ENCODE measurements at places on chromosomes 2 and 18.

DNA sequence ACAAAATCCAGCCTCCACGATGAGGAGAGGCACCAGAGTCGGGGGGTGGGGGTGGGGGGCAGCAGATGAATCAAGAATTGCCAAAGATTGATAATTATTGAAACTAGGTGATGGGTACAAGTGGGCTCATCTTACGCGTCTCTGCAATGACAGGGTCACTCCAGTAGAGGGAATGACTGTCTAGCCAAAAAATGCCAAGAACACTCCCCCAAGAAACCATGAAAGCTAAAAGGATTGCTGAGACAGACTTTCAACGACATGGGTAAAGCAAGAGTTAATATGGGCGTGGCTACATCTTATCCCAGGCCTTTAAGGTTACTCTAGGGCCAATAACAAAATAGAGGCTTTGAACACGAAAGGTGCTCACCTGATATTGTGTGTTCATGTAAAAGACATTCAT is 86.5 kb downstream of the STK39 start:
- DNase-seq, result no peak

DNA sequence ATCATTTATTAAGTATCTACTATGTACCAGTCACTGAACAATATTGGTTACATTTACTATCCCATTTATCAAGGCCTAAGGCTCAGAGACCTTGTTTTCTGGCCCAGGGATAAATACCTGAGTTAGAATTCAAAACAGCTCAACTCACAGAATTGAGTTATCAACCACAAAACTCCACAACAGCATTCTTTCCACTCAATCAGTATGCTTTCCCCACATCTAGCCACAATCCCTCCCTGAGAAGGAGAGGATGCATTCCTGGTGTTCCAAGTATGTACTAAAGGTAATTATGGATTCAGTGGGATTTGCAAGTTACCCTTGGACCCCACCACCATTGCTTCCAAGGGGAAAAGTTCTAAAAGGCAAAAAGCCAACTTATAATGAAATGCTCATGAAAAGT is 104.2 kb upstream of the PID1 start:
- DNase-seq, result peak; percentile 47

- peak; percentile 77 for DNase-seq
Measured at GRCh38 chr2:201654616-201655384, 11.5 kb upstream of the TMEM237 start.

- DNase-seq, result no peak
Measured at GRCh38 chr2:18551623-18552022, 8.8 kb downstream of the RDH14 start.

DNA sequence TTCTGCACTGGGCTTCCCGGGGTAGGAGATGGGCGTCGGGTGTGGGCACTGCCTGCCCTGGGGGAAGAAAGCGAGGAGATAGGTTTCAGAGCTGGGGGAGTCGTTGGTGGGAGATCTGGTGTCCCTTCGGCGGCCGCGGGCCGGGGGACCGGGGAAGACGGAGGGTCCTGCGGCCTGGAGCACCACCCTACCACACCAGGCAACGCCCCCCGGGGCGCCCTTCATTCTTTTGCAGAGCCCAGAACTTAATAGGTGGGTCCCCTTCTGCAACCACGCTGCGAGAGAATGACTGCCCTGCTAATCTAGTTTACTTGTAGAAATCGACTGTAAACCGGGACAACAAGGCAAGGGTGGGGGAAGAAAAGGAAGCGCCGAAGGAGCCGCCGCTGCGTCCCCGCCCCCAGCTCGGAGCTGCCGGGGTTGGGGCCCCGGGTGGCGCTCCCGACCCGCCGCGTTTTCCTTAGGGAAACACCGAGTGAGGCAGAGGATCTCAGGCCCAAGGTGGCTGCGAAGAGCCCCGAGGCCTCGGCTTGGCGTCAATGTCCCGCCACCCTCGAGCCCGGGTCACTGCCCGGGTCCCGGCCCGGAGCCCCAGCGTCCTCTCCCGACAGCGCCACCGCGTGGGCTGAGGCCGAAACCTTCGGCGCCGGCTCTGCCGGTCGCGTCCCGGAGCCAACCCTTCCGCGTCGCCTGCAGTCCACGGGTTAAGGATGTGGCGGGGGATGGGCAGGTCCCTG is 5.4 kb upstream of the SATB2 start:
- DNase-seq, result peak; percentile 96

- DNase-seq, result no peak
Measured at GRCh38 chr2:149463328-149464002, 124.1 kb downstream of the MMADHC start.

DNA sequence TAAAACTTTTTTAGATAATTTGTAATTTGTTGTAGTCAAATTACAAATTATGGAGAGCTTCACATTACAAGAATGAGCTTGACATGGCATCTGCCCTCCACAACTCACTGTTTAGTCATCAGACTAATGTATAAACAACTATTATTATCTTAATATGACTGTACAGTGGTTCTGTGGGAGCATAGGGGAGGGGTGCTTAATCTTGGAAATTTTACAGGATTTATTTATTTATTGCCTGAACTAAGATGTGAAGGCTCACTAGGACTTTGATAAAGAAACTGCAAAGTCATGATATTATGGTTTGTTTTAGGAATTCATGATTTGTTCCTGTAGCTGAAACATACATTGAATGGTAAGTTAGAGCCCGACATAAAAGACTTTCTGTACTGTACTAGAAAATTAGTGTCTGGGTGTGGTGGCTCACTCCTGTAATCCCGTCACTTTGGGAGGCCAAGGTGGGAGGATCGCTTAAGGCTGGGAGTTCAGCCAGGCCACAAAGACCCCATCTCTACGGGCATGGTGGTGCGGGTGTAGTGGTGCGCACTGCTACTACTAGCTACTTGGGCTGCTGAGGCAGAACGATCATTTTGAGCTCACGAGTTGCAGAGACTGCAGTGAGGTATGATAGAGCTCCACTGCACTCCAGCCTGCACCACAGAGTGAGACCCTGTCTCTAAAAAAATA is 2.1 kb downstream of the MARCHF7 start:
- peak; percentile 47 for DNase-seq

- peak; percentile 13 for DNase-seq
Measured at GRCh38 chr2:219783359-219783975, 156.0 kb downstream of the SLC4A3 start.

- DNase-seq, result no peak
Measured at GRCh38 chr2:173654161-173654895, 299.7 kb downstream of the CDCA7 start.

- DNase-seq, result peak; percentile 27
Measured at GRCh38 chr2:27807476-27807875, 36.0 kb downstream of the MRPL33 start.

DNA sequence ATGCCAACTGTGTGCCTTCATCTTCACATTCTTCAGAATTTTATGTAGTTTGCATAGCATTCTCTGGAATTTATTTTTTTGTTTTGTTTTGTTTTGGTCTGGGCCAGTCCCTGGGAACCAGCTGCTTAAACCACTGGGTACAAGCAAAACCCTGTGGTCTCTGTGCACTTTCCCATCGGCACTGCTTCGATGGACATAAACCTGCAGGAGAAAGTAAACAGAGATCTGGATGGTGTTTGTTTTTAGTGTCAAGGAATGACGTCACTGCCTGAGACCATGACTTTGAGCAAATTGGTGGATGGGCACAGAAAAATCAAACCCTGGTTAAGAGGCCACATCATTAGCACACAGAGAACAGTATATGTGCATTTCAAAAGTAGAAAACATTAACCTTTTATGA is 64.7 kb upstream of the RASGRP3 start:
- peak; percentile 24 for DNase-seq

GRCh38 chr2:240985881-240986786 is 12.3 kb upstream of the SNED1 start:
- DNase-seq, result no peak

DNA sequence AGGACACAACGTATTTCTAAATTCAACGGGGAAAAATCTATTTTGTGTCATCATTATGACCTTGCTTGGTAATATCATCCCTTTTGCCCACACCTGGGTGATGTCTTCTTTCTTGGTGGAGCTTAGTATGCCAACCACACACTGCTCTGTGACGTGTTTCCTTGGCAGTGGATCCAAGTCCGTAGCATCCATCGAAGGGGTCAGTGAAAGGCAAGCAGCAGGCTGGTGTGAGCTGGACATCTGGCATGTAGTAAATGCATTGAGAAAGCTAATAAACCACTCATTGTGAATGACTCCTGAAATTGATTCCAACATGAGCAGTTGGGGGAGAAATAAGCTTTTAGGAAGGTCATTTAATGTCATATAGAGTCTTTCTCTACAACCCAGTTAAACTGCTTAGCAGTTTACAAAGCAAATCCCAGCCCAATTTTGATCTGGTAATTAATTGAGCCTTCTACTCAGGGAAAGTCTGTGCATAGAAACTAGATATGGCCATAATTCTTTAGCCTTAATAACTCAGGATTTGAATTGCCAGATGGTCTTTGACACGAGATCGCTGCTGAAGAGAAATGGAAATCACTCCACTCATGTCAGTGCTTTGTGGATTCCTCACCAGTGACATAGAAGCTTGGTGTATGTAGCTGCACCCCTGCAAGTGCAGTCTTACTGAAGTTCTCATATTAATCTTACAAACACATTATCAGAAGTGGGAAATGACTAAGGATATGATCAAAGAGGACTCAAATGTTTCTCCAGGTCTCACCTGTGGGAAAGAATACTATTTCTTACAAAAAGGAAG is 494.8 kb downstream of the CMPK2 start:
- no peak for DNase-seq

DNA sequence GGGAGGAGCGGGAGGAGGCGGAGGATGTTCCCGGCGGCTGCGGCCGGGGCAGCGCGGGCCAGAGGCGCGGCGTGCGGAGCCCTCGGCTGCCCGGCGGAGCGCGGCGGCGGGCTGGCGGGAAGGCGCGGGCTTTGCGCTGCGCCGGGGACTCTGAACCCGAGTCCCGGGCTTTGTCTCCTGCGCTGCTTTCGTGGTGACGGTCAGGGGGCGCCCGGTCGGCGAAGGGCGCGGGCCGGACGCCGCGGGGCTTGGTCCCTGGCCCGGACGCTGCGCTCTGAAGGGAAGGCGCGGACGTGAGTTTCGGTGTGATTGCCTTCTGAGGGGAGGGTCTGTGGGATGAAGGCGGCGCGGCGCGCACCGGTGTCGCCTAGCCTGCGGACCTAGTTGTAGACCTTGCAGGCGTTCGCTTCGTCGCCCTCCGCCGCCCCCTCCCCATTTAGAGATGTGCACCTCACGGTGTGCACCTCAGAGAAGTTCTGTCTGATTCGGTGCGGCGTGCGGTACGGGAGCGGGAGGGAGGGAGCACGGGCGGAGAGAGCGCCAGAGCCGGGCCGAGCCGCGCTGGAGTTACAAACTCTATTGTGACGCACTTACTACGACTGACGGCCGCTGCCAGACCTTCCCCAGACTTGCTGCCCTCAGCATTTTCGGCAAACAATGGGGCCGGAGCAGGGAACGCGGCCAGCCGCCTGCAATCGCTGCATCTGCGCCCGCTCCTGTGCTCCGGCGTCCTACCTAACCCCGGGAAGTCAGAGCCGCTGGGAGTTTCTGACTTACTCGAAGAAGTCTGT is 2.1 kb downstream of the BCL2L11 start:
- peak; percentile 80 for DNase-seq

DNA sequence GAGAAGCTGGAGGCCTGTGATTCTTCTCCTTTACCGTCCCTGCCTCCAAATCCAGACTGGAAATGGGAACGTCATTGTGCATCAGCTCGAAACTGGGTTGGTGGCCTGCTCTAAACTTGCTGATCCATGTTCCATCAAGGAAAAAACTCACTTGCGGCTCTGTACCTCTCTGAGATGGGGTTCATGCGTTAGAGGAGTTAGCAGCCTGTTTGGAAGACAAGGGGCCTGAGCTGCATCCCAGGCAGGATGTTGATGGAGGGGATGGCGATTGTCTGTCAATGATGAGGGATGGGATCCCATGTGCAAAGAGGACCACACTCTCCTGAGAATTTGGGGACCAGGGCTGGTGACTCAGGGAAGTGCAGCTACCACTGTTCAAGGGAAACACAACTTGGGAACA is 26.0 kb downstream of the TWIST2 start:
- no peak for DNase-seq

DNA sequence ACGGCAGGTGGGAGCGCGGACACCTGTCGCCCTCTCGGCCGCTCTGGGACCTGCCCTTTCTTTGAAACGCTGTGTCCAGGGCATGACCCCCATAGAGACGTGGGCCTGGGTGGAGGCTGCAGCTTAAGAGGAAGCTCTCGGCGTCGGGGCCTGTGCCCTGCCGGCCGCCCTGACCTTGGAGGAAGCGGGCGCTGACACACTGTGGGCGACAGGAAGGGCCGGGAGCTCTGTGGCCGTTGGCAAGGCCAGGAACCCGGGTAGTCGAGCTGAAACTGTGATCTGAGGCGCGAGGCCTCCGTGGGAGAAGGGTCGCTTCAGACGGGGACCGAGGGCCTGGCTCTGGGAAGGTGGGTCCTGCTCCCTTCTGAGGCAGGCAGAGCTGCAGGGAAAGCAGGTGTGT is 28.2 kb downstream of the KCNG2 start:
- DNase-seq, result no peak

DNA sequence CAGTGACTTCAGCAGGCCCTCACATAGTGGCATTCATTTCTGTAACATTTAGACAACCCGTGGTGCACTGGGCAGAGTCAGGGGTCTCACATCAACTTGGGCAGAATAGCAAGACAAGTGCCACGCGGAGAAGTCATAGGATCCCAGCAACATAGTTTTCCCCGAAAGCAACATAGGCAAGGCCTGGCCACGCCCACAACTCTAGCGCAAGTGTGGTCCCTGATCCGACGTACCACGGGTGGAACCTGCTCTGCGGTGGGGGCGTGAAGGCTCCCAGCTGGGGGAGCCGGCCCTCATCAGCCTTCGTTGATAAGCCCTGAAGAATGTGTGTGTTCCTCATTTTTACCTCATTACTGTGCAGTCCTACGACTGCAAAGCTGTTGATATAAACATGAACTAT is 261.2 kb downstream of the EIPR1 start:
- no peak for DNase-seq

DNA sequence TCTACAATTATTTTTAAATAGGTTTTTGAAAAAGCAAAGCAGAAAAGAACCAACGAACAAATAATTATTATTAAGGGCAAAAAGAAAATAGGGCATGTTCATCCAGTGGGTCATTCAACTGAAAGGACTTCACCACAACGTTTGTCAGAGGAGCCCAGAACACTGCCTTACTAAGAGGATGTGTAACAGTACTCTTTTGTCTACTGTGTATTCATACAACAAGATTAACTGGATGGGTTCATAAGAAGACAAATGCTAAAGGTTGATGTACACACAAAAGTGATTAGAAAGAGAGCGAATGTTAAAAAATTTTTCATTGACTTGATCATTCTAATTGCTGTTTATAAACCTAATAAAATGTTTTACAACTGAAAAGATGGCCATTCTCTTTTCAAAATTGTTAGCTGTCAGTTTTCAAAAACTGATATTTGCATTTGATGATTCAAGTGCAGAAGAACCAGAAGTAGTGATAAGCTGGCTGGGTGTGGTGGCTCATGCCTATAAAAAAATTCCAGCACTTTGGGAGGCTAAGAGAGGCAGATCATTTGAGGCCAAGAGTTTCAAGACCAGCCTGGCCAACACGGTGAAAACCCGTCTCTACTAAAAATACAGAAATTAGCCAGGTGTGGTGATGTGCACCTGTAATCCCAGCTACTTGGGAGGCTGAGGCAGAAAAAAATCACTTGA is 33.1 kb downstream of the MGAT4A start:
- DNase-seq, result no peak

- DNase-seq, result no peak
Measured at GRCh38 chr2:39069136-39069515, 51.7 kb downstream of the SOS1 start.
